CD4-positive, alpha-beta T cell treated with Interleukin-17A for 4 hours (primary cell): ENCODE measurements at places on chromosomes 3 and 15.

DNA sequence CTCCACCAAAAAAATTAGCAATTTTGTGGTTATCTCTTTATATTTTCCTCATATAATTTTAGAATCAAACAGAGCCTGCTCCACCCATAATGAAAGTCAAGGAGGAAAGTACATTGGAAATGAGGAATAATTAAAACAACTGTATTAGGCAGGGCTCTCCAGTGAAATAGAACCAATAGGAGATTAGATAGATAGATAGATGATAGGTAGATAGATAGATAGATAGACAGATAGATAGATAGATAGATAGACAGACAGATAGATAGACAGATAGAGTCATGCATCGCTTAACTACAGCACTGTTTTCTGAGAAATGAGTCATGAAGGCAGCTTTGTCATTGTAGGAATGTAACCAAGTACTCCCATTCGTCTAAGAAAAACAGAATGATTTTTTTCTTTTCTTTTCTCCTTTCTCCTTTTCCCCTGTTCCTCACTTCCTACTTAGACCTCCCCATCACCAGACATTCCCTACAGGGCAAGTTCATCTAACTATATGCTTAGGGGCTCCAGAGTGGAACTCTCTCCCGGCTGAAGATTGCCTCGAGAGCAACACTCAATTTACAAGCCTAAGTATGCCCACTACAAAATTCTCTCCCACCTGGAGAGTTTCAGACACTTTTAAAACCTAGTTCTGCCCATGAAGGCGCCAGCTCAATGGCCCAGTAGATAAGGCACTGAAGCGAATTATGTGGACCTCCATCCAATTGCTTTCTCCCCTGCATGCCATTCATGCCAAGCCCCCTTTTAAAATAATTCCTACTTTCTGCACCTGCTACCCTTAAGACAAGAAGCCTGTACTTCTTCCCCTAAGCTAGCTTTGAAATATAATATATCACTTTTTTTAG, 53.3 kb upstream of the LIPC start:
- DNase-seq = no peak

- DNase-seq = no peak
Observed at GRCh38 chr15:93382200-93382820, 293.3 kb upstream of the RGMA start.

DNA sequence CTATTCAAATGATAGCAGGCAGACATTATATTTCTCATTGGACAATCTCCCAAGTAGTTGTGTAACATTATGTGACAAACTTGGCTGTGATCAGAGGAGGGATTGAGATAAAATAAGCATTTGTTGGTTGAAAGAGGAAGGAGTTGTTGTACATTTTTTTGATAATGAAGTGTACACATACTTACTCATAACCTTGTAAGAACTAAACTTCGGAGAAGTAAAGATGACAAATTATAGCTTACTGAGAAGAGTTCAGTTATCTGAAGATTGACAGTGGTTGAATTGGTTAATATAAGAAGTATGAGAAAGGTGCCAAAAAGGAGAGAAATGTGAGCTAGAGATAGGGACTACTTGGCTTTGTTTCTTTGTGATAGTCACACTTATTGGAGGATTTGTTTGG, 32.6 kb downstream of the STT3B start:
- DNase-seq = no peak

GRCh38 chr3:4495294-4496086, 2.3 kb downstream of the ITPR1 start:
- no peak for DNase-seq

GRCh38 chr3:184651904-184652303, 60.0 kb downstream of the MAGEF1 start:
- DNase-seq = no peak

DNA sequence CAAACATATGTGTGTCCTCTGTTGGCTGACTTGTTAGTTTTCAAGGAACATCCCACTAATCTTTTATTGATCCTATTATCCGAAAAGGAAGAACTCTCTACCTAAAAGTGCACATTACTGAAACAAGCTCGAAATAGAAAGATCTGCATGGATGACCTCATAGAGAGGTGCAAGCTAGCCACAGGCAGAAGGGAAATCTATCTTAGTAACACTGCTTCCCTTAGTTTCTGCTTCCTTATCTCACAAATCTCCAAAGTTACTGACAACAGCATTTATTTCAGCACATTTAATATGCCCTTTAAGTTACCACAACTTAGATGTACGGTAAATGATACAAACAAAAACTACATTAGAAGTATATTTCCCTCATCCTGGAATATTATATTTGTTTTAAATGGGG, 285.1 kb upstream of the CCDC54 start:
- DNase-seq = no peak

DNA sequence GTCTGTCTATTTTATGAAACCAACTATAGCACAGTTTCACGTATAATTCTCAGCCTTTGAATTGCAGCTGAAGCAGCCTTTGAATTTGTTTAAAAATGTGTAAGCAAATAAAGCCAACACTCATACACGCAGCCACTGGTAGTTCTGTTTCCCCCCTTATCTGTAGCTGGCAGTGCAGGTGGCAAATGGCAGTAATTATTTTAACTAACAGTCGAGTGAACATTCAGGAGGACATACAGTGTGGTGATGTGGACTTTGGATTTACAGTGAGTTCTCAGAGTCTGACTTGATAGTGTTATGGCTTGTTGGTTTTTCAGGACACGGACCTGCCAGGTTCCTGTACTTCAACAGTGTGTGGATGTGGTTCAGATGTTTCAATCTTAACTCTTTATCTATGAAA, 64.0 kb upstream of the SKOR1 start:
- DNase-seq = no peak

DNA sequence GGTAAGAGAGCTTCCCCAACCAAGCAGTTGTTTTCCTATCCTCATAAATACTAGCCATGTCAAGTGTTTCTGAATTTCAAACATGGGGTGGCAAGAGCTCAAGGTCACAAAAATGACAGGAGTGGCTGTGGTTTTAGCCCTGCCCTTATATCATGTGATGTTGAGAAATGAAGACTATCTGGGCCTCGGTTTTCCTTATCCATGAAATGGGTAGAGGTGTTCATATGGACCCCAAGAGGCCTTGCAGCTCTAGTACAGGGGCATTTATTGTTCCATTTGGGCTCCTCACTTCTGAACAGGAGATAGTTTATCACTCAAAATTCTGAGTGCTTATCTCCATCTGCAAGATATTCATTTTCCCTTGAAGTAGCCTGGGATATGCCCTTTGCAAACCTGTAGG, 35.8 kb downstream of the LMCD1 start:
- no peak for DNase-seq

DNA sequence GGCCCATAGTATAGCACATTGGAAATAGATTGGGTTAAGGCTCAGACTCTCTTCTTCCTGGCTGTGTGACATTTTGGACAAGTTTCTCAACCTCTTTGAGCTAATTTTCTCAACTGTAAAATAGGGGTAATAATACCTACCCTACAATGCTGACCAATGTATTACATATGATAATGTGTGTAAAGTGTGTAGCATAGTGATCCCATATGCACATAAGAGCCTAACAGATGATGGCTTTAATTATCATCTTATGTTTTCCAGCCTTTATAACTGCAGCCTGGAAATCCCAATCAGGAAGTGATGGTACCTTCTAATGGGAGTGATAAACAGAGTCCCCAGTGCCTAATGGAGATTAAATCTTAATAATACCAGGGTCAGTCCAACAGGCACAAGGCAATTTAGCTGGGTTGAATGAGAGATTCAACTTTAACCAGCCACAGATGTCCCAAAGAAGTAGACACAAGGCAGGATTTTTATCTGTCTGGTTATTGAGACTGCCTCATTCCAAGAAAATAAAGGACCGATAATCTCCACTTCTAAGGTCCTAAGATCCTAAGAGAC, 12.0 kb downstream of the ADAMTS9 start:
- no peak for DNase-seq

DNA sequence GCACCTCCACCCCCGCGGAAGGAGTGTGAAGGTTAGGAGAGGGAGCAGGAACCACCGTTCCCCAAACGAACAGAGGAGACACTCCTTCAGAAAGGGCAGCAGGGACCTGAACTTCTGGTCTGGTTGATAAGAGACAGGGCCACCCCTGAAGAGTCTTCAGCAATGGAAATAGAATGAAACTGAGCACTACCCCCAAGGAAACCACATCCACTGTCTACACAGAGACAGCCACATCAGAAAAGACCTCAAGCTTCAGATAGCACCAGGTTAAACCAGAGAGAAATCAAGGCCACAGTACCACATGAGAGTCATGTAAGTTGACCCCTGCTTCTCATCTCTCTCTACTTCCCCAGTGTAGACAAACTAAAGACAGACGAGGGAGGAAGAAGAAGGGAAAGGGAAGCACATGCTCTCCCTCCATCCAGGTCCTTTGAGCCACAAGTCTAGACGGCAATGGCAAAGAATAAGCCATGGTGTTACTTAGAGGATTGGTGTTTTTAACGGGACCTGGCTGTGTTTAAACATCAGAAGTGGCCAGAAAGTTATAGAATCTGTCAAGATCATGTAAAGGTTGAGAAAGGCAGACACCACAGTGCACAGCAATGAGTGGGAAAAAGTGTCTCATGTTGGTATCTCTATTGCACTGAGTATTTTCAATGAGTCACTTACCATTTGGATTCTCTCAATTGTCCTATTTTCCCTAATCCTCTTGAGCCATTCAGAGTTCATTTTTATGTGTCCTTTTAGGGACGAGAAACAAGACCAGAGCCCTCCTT, 31.4 kb upstream of the CTNNB1 start:
- DNase-seq = no peak

DNA sequence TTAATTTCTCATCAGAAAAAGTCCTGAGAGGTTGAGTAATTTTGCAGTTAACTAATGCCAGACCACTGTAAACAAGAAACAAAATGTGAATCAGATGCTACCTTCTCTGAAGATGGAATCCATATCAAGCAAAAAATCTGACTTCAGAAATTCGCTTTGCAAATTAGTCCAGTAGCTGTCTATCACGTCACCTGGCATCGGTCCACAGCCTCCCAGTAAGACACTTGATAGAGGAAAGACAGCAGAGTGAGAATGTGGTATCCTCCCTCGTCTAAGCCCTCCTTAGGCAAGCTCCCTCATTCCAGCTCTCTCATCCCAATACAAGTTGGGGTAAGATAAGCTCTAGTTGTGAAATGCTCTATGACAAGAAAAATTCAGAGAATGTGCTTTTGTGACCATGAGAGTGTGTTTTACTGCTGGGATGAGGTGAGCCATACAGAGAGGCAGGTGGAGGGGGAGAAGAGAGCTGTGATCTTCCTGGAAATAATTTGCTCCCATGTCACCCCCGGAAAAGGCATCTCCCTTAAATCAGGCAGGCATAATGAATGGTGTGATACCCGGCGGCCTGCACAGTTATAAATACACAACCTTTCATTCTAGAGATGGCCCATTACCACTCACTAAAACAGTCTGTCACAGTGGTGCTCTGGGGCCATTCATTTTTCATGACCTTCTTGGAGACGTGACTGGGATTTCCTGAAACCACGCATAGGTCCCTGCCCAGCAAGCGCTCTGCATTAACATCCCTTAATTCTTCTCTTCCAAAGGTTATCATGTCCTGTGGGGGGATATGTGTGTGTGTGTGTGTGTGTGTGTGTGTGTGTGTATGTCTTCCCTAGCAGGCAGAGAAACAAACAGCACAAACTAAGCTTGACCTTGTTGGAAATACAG, 602.0 kb upstream of the KCNMB2 start:
- DNase-seq = no peak

DNA sequence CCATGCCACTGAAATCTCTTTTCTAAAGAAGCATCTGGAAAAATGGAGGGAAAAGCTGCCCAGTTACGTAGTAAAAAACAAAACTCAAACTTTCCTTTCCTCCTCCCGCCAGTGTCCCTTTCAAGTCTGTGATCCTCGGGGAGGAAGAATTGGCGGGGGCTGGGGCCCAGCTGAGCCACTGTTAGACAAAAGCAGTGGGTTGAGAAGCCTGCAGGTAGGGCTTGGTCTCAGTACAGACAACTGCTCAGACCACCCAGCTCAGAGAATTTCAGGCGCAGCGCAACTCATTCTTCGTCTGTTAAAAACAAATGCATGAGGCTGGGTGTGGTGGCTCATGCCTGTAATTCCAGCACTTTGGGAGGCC, 117.1 kb downstream of the MYLK start:
- DNase-seq = no peak

- DNase-seq = no peak
Observed at GRCh38 chr3:192863091-192863420, 54.6 kb downstream of the MB21D2 start.

GRCh38 chr3:44914936-44915335, 40.5 kb downstream of the TGM4 start:
- no peak for DNase-seq

DNA sequence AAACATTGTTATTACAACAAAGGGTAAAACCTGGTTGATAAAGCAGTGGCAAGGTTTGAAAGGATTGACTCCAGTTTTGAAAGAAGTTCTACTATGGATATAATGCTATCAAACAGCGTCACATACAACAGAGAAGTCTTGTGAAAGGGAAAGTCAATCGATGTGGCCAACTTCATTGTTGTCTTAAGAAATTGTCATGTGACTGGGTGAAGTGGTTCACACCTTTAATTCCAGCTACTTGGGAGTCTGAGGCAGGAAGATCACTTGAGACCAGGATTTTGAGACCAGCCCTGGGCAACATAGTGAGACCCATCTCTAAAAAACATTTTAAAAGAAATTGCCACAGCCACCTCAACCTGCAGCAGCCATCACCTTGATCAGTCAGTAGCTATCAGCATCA, 6.2 kb upstream of the LXN start:
- DNase-seq = no peak

DNA sequence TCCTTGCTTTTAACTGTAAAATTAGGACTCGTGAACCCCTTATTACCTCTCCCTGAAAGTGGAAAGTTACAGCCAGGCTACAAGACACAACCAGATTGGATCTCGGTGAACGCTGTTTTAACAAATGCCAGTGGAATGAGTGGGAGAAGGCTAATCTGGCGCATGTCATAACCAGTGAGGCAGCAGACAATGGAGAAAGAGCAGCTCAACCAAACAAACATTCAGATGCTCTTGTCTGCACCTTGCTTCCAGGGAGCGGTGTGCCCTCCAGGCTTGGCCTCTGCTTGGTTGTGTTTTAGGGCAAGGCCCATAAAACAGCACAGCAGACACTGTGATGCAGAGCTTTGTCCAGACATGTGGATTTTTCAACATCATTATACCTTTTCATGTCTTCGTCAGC, 45.9 kb upstream of the ATP1B3 start:
- no peak for DNase-seq

DNA sequence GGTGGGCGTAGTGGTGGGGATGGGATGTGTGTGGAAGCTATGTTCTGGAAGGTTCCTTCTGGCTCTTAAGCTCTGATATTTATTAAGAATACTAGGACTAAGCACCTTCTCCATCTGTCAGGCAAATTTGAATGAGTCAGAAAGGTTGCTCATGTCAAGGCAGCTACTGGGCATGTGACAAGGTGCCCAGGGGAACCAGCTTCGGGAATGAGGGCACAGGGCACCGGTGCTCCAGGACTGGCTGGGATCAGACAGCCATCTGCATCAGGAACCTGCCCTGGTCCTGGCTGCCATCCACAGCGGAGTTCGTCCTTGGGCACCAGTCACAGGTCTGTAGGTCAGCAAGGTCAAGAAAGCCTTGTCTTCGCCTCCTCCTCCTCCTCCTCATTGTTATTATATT, 32.5 kb downstream of the CA12 start:
- DNase-seq = no peak

- no peak for DNase-seq
Observed at GRCh38 chr15:100926258-100926657, 7.1 kb downstream of the LRRK1 start.
